ENCODE measurements at places on chromosomes 12 and 14.
A peak's percentile ranks its signal among the peaks of the same experiment; 100 is the strongest.

- no peak for DNase-seq
These were observed 935.5 kb upstream of the FBXO33 start for GRCh38 chr14:40367717-40368116.

- DNase-seq: no peak
These were observed 1.2 kb downstream of the PYROXD1 start for GRCh38 chr12:21438643-21439042.

DNA sequence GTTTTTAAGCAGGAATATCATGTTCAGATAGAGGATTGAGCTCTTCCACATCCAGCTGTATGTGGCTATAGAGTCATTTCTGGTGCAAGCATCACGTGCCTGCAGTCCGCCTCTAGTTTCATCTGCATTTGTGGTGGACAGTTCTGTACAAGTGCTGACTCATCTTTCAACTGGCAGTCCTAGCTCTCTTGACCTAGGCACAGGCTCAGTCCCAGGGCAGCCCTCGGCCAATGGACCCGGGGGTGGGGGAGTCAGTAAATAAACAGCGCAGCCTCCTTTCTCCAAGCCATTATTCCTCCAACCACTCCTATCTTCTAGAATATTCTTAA, 41.8 kb upstream of the FRMD6 start:
- DNase-seq: peak; percentile 53

- DNase-seq: peak; percentile 29
These were observed 119.1 kb downstream of the DENND5B start for GRCh38 chr12:31471823-31472222.

GRCh38 chr12:112577473-112578329, 159.0 kb downstream of the PTPN11 start:
- DNase-seq: no peak

DNA sequence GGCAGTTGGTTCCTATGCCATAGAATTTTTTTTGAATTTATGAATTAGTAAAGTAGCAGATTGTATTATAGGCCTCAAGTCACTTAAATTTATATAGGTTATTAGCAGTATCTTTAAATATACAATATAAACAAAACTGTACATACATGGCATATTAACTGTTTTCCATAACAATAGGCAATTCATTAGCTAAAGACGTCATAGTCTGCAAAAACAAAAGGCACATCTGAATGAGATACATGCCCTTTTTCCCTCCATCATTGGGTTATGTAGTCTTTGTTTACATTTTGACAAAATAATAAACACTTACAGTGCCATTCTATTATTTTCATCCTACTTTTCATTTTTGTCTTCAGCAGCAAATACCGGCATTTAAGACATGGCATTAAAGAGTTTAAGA, 1.1 kb upstream of the VCPKMT start:
- no peak for DNase-seq

DNA sequence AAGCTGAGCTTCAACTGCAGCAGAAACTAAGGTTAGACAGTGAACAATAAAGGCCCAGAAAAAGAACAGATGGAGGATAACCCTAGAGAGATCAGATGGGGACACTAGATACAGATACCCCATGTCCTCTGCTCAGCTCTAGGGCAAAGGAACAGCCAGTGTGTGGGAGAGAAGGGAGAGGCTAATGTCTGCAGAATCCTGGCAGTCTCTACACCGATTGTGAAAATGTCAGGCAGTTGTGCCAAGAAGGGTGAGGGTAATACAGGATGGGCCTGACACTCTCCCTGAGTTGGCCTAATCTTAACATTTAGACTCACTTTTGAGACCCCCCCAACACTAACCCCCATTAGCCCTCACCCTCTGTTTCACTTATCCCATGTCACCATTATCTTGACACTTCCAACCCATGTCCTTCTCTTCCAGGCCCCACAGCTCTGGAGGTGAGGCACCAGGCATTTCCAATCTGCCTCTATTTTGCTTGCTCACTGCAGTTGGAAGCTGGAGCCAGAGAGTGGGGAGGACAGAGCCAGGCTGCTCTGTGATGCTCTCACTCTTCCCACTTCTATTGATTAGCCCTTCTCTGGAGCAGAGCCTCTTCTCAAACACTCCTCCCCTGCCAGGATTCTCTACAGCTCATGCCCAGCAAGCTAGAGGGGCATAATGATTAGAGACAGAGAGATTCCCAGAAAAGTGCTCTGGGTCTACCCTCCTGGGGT, 3.0 kb upstream of the BLOC1S1 start:
- DNase-seq: no peak

GRCh38 chr14:104393898-104394381, 185.6 kb upstream of the C14orf180 start:
- no peak for DNase-seq

GRCh38 chr14:53784688-53785087, 171.9 kb downstream of the BMP4 start:
- no peak for DNase-seq

Measured in astrocyte of the spinal cord (primary cell).